ENCODE measurements at places on chromosomes 1 and 21.

- no peak for DNase-seq
Measured at GRCh38 chr1:203478231-203478630, 2.6 kb downstream of the PRELP start.

DNA sequence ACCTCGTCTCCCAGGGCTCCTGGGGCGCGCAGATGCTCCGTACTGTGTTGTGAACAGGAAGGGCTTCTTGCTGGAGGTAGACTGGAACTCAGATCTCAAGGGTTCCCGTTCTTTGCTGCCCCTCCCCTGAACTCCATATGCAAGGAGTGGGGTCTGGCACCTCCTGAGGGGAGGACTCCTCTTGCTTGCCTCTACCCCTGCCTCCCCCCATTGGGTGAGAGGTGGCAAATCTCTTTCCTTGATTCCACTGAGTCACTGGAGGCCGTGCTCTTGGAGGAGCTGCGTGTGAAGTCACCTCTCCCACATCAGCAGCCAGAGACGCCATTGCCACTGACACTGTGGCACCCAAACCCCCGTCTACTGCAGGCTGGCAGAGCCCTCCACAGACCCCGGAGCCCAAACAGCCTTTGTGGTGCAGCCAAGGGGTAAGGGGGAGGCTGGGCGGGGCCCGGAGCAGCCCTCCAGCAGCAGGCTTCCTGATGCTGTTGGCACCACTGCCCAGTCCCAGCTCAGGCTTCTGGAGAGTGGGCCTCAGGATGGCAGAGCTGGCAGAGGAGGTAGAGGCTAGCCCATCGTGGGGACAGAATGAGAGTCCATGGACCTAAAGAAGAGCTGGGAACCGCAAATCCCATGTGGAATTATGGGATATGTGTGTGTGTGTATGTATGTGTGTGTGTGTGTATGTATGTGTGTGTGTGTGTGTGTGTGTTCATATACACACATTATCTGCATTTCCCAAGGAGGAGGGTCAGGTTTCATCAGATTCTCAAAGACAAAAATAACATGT, 104.9 kb upstream of the RUNX3 start:
- DNase-seq = no peak

DNA sequence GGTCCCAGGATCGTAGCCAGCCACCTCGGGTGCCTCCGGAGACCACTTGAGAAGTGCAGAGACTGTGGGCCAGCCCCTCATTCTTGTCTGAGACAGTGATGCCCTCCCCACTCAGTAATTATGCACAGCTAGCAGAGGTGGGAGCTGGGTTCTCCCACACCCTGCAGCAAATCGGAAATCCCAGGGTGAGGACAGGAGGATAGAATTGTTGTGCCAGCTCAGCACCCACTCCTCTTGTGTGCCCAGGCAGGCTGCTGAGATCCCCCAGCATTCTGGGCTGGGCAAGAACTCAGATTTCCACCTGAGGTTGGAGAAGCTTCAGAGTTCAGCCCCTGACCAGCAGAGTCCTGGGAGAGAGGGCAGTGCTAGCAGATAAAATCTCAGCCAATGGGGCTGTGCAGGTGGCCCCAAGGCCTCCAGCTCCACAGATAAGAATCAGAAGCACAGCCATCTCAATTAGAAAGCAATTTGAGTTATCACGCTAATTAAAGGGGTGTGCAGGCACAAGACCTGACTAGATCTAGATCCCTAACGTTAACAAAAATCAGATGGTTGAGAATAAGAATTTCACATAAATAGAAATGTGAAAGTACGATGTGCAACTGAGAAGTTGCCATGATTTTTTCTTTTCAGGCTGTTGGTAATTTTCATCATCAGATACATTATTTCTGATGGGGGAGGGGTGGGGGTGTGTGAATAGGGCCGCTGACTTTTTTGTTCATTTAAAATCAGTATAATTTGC, 45.5 kb upstream of the IRF2BP2 start:
- no peak for DNase-seq

DNA sequence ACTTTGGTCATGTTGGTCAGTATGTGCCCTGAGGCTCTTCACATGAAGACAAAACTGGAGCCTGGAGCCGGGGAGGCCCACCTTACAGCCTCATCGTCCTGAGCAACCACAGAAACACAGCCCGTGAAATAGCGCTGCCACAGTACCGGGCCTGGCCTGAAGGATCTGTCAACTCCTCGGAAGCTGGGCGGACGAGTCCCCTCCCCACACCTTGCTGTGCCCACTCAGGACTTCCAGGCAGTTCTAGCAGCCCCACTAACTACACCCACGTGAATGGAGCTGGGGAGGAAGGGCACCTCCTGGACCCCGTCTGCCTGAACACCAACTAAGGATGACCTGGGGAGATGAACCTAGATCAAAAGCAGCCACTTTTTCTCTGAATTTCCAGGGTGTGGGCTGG, 24.7 kb downstream of the SDE2 start:
- no peak for DNase-seq

- DNase-seq = no peak
Measured at GRCh38 chr1:113369040-113369439, 21.3 kb upstream of the MAGI3 start.

DNA sequence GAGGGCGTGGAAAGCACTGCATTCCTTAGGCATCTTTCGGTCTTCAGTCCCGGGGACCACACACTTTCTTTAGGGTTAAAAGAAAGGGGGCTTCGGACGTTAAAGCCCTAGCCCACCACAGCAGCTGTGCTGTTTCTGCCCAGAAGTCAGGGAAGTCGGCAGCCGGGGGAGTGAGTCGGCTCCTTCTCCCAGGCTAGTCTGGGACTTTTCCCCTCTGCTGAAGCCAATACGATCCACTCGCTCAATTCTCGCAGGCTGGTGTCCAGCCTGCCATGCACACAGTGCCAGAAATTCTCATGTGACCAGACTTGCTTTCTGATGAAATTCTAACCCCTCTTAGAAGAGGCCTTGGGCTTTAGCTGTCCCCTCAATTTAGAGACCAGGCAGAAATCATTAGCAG, 67.7 kb downstream of the BCAR3 start:
- DNase-seq = no peak

DNA sequence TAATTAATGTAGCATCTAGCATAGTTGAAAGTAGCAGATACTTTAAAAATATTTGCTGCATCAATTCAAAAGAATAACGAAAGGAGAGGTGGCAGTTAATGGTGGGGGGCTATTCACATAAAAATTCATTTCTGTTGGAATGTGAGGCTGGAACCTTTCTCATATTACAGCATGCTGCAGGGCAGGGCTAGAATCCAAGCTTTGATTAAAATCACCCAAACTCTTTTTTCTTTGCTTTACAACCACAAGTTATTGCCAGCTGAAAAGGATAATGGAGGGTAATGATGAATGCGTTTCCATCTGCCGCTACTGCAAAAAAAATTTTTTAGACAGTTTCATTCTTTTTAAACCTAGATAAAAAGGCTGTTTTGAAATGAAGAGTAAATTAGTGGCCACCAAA, 9.8 kb downstream of the DISP1 start:
- no peak for DNase-seq

GRCh38 chr21:31030367-31031106, 7.7 kb downstream of the KRTAP19-8 start:
- DNase-seq = no peak

GRCh38 chr1:193241132-193241827, 54.9 kb upstream of the B3GALT2 start:
- DNase-seq = no peak

DNA sequence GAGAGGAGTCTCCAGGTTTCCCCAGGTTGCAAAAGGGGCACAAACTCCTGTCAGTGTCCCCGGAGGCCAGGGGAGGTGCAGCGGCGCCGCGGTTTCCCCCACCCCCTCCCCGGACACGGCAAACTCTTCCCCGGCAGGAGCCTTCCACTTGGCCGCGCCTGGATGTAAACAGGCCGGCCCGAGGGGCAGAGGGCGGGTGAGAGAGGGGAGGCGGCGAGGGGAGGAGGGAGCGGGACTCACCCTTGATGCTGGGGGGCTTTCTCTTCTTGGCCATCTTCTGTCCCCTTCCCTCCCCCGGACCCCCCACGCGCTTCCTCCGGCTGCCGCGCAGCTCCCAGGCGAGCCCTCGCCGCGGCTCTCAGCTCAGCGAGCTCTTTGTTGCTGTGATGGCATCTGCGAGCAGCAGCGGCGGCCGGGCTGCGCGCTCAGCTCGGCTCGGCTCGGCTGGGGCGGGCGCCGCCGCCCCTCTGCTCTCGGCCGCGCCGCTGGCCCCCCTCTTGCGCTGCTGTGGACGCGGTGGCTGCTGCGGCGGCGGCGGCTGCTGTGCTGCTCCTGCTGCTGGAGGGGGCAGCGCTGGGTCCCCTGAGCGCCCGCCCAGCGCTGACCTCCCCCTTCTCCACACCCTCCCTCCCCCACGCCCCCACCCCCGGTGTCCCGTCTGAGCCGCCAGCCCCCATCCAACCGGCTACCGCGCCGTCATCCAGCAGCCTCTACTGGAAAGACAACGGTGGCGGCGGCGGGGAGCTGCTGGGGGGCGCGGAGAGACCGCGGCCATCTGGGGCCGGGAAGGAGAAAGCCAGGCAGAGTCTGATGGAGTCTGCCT, 4.9 kb upstream of the SLC44A5 start:
- peak; percentile 35 for DNase-seq

- DNase-seq = peak; percentile 21
Measured at GRCh38 chr1:111904478-111905218, 84.8 kb downstream of the KCND3 start.

DNA sequence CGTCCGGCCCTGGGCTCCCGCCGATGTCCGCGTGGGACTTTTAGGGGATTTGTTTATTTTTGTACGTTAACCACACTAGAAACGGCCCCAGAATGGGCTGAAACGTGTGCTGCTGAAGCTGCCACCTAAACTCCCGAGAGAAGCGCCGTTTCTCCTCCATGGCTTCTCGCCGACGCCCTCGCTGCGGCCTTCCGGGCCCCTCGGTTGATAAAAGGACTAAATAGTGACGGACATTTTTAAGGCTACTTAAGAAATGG, 678 bp upstream of the PTTG1IP start:
- DNase-seq = no peak

- DNase-seq = no peak
Measured at GRCh38 chr1:5728663-5729355, 263.4 kb downstream of the NPHP4 start.

- DNase-seq = no peak
Measured at GRCh38 chr21:35138665-35139381, 89.7 kb upstream of the RUNX1 start.

- DNase-seq = no peak
Measured at GRCh38 chr1:196732526-196732925, 42.1 kb upstream of the CFHR3 start.

DNA sequence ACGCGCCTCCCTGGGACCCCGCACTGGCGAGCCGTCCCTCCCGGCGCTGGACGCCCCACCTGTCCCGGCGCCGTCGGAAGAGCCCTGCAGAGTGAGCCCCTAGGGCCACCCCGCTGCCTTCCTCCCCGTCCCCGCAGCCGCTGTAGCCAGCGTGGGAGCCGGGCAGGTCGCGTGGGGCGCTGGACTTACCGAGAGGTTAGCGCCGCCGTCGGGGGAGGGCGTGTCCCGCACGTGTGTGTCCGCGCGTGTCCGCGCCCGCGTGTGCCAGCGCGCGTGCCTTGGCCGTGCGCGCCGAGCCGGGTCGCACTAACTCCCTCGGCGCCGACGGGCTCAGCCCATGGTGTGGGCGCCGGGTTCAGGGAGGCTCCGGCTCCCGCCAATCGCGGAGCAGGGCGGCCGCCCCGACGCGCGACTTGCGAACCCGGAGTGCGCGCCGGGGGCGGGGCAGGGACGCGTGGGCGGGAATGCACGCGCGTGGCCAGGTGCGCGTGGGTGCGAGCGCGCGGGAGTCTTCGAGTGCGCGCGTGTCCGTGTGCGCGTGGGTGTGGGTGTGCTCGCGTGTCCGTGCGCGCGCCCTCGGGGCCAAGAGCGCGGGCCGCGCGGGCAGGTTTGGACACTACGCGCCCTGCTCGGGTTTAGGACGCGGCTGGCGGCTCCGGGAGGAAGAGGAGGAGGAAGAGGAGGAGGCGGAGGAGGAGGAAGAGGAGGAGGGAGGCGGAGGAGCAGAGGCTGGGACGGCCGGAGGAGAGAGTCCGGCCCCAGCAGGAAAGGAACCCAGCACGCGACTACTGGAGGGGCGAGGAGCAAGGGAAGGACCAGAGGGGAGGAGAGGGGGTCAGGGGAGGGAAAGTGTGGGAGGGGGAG, 145.2 kb upstream of the ETS2 start:
- no peak for DNase-seq

- no peak for DNase-seq
Measured at GRCh38 chr1:222522105-222522915, 25.6 kb downstream of the HHIPL2 start.

- DNase-seq = no peak
Measured at GRCh38 chr1:46053734-46054133, 78.7 kb downstream of the PIK3R3 start.

GRCh38 chr1:3545363-3546047, 65.8 kb downstream of the MEGF6 start:
- peak; percentile 54 for DNase-seq

GRCh38 chr1:91680556-91681155, 180.0 kb downstream of the CDC7 start:
- no peak for DNase-seq

GRCh38 chr1:56034847-56035481, 544.4 kb downstream of the PLPP3 start:
- DNase-seq = no peak

- DNase-seq = no peak
Measured at GRCh38 chr1:30505853-30506252, 217.5 kb downstream of the MATN1 start.

- DNase-seq = no peak
Measured at GRCh38 chr1:61812916-61813315, 70.6 kb downstream of the PATJ start.

DNA sequence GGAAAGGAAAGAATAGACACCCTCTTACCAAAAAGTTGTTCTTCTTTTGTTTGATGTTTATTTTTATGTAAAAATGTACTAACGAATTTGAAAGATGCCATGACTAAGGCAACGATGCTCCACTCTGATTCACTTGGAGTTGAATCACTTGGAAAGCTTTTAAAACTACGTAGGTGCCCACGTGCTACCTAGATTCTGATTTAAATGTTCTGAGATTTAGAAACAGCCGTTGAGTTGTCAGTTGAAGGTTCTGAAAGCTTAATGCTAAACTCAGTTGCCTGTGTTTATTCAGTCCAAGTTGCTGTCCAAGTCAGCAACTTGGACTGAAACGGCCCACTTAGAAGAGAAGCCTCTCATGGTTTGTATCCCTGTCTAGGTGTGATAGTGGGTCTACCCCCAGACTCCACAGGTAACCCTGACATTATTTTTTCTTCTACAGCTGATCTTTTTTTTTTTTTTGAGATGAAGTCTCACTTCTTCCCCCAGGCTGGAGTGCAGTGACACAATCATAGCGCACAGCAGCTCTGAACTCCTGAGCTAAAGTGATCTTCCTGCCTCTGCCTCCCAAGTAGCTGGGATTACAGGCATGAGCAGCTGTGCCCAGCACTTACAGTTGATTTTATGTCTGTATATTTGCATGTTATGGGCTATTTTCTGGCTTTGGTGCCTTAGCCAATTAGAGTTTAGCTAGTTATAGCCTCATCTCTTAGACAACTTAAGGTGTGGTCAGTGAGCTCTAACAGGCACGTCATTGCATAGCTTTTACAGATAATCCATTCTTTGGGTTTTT, 1.4 kb upstream of the VAMP4 start:
- DNase-seq = no peak

- DNase-seq = peak; percentile 43
Measured at GRCh38 chr1:19400192-19400611, 85.1 kb downstream of the CAPZB start.

Data from hepatic stellate cell (primary cell).